ENCODE measurements at places on chromosomes 5 and 9. TPM values are rescaled to one million over a fixed set of nuclear protein-coding genes. Genes with fewer than 3 reads are reported as not detected.

SLC6A3 gene
- not detected for total RNA-seq

POU5F2 gene
- 1.4 TPM for total RNA-seq

ZFP2 gene
- 0.22 TPM for total RNA-seq

LCN12 gene
- 0.12 TPM for total RNA-seq

CTXN3 gene
- total RNA-seq: not detected

FXN gene
- 3.2 TPM for total RNA-seq

CDX1 gene
- total RNA-seq: 0.12 TPM

PWWP2A gene
- 16.3 TPM for total RNA-seq

HTR4 gene
- total RNA-seq: not detected

GALNT12 gene
- total RNA-seq: 69.5 TPM

ZDHHC11 gene
- 0.44 TPM for total RNA-seq

CBY3 gene
- not detected for total RNA-seq
